ENCODE measurements at places on chromosomes 2 and 18.

- no peak for DNase-seq
Measured at GRCh38 chr2:183014005-183014404, 24.3 kb downstream of the NCKAP1 start.

DNA sequence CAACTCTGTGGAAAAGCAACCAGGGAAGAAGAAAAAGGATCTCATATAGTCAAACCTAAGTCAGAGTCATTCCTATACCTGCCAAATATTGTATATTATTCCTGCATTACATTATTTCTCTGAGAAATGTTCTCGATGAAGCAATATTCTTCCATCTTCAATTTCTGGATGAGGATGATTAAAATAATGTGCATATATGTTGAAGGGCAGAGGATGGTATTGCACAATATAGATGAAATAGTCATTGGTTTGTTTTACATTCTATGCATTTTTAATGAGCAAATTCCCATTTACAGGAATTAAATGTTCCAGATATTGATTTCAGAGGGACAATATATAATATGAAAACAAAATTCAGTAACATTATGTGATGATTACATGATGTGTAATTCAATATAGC, 545.2 kb downstream of the STK39 start:
- no peak for DNase-seq

GRCh38 chr18:6629635-6630140, 99.8 kb upstream of the ARHGAP28 start:
- DNase-seq, result no peak

GRCh38 chr2:237923481-237924163, 43.2 kb upstream of the UBE2F start:
- DNase-seq, result peak; percentile 64

- no peak for DNase-seq
Measured at GRCh38 chr2:240591226-240591625, 4.7 kb downstream of the CAPN10 start.

DNA sequence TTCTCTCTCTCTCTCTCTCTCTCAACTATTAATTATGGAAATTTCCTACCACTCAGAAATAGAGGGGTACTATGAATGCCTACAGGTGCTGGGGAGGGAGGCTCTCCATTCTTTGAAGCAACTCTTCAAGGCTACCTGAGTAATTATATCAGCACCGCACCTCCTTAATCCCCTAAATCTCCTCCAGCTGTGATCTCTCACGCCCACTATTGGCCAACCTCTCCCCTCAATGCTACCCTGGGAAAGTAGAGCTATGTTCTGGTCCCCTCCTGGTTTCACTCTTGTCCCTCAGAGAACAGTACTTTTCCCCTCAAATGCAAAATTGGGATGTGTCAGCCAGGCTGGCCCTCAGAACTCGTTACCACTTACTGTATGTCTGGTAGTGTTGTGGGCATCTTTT, 1.6 kb downstream of the MOCOS start:
- DNase-seq, result no peak

DNA sequence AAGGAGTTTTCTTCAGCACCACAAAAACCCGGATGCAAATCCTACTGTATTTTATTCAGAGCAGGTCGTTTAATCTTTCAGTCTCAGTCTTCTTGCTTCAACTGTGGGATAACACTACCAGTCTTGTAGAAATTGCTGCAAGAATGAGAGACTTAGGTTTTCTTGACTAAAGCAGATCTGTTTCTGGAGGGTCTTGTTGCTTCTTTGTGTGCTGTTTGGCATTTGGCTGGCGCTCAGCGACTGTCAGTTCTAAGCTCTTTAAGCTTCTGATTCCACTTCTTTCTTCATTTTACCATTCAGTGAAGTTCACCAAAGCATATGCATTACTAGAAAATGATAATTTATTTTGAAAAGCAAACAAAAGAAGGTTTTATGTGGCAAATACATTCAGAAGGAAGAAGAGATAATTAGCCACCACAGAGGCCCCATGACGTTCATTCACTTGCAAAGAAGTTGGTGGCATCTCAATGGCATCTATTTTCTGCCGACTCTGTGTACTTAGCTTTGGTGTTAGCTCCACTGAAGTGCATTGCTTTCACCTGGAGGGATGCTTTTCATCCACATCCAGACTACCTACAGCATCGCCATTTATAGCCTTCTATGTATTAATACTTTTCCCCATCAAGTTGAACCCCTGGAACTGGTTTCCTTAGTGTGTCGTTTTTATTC, 53.7 kb downstream of the TRIB2 start:
- no peak for DNase-seq
